Common myeloid progenitor, CD34-positive (primary cell): ENCODE measurements at places on chromosomes 6 and 20.

GRCh38 chr6:27772261-27773001 is 139.8 kb downstream of the OR2B2 start:
- DNase-seq: peak; percentile 91

DNA sequence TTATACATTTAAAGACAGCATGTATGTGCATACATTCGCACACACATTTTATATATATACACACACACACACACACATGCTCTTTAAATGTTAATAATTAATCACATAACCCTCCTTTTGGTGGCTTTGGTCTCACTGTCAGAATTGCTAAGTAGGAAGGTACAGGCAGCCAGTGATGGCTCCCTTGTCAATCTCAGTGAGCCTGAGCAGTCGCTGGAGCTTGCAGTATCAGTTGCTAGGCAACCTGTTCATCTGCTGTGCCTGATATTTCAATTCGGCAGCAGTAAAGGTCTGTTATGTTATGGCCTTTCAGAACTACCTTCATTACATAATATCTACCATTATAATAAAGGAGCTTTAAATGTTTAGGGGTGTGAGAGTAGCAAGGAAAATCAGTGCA is 374.3 kb downstream of the LMBRD1 start:
- no peak for DNase-seq

GRCh38 chr6:136950436-136951126 is 28.5 kb downstream of the SLC35D3 start:
- DNase-seq: no peak

DNA sequence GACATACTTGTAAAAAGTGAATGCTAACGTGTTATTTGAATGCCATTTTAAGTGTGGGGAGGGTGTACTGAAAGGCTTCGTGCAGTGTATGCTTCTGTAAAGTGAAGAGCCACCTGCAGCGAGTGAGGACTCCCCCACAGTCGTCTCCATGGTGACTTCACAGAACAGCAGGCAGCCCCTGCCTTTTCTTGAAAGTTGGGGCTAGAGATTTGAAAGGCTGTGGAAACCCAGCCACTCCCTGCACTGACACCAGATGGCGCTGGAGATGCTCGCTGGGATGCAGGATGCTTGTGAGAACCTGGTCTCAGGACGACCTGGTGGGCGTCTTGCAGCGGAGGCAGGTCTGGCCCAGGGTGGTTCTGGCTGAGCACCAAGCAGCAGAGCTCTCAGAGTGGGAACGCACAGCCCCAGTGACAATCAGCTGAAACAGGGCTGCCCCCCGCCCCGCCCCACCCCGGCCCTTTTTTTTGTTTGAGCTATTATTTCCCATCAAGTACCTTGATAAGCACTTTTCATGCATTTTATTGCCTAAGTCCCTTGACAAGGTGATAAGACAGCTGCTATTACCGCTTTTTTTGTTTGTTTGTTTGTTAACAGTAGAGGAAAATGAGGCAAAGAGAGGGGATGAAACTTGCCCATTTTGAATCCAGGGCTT is 150.3 kb downstream of the SYCP2 start:
- DNase-seq: peak; percentile 64

DNA sequence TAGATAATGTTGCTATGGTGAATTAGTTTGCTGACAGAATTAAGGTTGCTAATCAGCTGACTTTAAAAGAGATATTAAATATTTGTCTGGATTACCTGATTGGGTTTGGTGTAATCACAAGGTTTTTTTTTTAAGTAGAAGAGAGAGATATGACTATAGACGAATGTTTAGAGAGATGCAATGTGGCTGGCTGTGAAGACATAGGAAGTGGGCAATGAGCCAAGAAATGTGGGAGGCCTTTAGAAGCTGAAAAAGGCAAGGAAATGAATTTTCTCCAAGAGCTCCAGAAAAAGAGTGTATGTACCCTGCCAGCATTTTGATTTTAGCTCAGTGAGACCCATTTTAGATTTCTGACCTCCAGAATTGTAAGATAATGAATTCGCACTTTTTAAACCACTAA is 598.3 kb downstream of the PKHD1 start:
- DNase-seq: no peak

- no peak for DNase-seq
These were observed 1.6 kb upstream of the UCKL1 start for GRCh38 chr20:63957690-63958441.

DNA sequence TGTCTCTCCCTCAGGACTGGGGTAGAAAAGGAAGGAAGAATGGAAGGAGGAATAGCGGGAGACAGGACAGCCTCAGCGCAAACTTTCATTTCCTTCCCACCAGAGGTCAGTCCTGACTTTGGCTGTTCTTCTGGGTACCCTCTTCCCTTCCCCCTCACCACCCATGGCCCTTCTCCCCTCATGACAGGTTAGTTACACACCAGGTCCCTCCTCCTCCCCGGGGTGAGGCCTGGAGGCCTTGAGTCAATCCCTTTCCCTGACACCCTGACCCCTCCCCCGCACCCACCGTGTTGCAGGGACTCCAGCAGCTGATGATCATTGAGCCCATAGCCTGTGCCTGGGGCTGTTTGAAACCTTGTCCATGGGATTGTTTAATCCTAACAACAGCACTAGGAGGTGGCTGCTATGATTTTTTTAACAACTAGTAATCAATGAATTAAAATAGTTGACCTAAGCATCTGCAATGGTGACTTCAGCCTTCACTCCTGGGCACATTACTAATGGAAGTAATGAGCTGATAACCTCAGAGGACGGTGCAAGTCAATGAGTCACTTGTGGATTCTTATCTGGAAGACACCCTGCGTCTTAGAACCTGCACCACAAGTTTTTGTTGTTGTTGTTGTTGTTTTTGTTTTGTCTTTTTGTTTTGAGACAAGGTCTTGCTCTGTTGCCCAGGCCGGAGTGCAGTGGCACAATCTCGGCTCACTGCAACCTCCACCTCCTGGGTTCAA is 46.6 kb upstream of the CCDC167 start:
- no peak for DNase-seq
